Spleen (tissue), 13 donors: ENCODE measurements at places on chromosomes 7 and 10. TPM values are rescaled to one million over a fixed set of nuclear protein-coding genes. Genes with fewer than 3 reads are reported as not detected.

DNA sequence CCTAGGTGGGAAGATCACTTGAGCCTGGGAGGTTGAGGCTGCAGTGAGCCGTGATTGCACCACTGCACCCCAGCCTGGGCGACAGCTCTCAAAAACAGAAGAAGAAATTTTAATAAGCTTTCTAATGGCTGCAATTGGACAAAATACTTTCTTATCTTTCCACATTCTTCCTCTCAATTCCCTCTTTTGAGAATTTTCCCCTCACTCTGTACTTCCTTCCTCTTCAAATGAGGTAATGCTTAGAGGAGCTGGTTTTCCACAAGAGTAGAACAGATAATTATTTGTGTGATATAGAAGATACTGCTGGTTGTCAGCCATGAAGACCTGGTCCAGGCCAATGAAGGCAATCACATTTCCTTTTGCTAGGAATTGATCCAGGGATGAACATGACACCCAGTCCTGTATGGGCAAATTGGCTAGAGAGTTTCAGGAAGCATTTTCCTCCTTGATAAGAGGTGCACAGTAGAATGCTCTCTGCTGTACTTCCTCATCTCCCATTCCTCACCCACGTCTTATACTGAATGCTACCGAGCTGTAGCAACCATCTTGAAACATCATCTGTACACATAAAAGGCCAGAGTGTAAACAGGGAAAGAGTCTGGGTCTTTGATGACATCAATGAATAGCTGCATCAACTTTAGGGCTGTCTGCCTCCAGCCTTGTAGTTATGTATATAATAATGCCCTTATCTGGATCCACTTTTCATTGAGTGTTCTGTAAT lies 103.9 kb downstream of the CDK6 start:
- H3K4me3 ChIP-seq, result no peak overlapping the region
- H3K27ac ChIP-seq, result no peak overlapping the region
- H3K36me3 ChIP-seq, result no peaks in the 10 kb centered on the region
- DNase-seq, result no peak
- no peaks in the 10 kb centered on the region for H3K27me3 ChIP-seq
- peaks cover 28% of the 10 kb centered on the region for H3K4me1 ChIP-seq

LMBR1 gene
- 73.8 TPM for total RNA-seq

GRCh38 chr7:150897502-150898474 lies 45.5 kb downstream of the AOC1 start:
- H3K4me3 ChIP-seq, result no peak overlapping the region

GRCh38 chr10:35908451-35908850 lies 266.4 kb upstream of the FZD8 start:
- no peak overlapping the region for H3K4me3 ChIP-seq
- no peaks in the 10 kb centered on the region for H3K27me3 ChIP-seq
- H3K36me3 ChIP-seq, result no peaks in the 10 kb centered on the region

CARD11 gene
- 55.6 TPM for total RNA-seq

CRHR2 gene
- total RNA-seq, result not detected

SCIN gene
- total RNA-seq, result 1.4 TPM

- no peaks in the 10 kb centered on the region for H3K27me3 ChIP-seq
- H3K4me1 ChIP-seq, result no peaks in the 10 kb centered on the region
- H3K36me3 ChIP-seq, result no peaks in the 10 kb centered on the region
- H3K4me3 ChIP-seq, result no peak overlapping the region
- no peak overlapping the region for H3K27ac ChIP-seq
- no peak for DNase-seq
These were observed 75.0 kb upstream of the JCAD start for GRCh38 chr10:30134171-30134945.

DNA sequence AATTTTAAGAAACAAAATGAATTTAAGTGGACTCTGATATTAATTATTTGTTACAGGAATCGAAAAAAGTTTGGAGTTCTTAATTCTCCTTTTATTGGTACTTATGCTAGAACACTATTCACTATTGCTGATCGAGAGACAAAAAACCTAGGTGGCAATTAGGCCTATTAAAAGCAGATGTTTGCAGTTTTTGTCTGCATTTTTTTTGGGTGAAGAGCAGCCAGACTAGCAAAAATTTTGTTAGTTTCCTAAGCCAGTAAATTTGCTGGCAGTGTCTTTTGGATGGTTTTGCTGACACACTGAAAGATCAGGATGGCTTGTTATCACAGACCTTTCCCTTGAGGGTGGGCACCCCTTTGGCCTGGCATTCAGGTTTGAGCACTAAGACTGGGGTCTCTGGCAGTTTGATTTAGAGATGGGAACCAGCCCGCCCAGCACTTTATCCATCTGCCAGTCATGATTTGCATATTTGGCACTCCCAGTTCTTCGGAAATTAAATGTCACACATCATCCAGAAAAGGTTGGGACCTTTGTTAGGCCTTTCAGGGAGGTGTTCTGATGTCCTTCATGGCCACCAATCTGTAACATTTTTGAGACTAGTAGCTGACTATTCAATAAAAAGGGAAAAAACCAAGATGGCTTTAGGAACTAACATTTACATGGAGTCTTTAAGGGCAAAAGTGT lies 57.3 kb downstream of the INPP5F start:
- H3K4me3 ChIP-seq, result no peak overlapping the region
- peaks cover 22% of the 10 kb centered on the region for H3K4me1 ChIP-seq
- DNase-seq, result no peak
- no peaks in the 10 kb centered on the region for H3K27me3 ChIP-seq
- no peaks in the 10 kb centered on the region for H3K36me3 ChIP-seq

RBAK gene
- total RNA-seq, result 14.0 TPM

SPDYE16 gene
- total RNA-seq, result not detected

DNA sequence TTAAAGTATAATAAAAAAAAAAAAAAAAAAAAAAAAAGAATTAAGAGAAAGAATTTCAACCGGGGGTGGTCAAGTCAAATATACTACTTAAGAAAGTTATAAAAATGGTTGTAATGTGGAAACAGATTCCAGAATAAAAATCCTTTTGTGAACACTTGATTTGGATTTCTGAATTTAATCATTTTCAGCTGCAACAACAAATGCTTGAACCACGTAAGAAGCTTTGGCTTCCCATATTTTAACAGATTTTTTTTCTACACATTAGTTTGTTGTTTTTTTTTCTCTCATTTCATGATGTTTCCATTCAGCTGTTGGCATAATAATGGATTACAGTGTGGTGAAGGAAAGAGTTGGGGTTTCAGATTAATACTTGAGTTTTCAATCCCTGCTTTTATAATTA lies 137.3 kb upstream of the AGR3 start:
- no peak for DNase-seq
- H3K36me3 ChIP-seq, result no peaks in the 10 kb centered on the region
- no peak overlapping the region for H3K4me3 ChIP-seq
- no peak overlapping the region for H3K27ac ChIP-seq
- no peaks in the 10 kb centered on the region for H3K4me1 ChIP-seq

GRCh38 chr10:89085153-89085552 lies 94.6 kb downstream of the FAS start:
- H3K4me1 ChIP-seq, result peaks cover 8% of the 10 kb centered on the region
- H3K4me3 ChIP-seq, result no peak overlapping the region
- no peak for DNase-seq

- DNase-seq, result no peak
- no peaks in the 10 kb centered on the region for H3K36me3 ChIP-seq
- no peak overlapping the region for H3K27ac ChIP-seq
- H3K4me1 ChIP-seq, result no peaks in the 10 kb centered on the region
- no peaks in the 10 kb centered on the region for H3K27me3 ChIP-seq
These were observed 67.0 kb downstream of the FGFR2 start for GRCh38 chr10:121531076-121531829.

GRCh38 chr10:4514445-4515108 lies 311.4 kb upstream of the AKR1E2 start:
- no peaks in the 10 kb centered on the region for H3K27me3 ChIP-seq
- H3K4me1 ChIP-seq, result peaks cover 21% of the 10 kb centered on the region
- no peaks in the 10 kb centered on the region for H3K36me3 ChIP-seq
- no peak for DNase-seq

GRCh38 chr10:124042656-124043309 lies 50.6 kb downstream of the CHST15 start:
- H3K4me3 ChIP-seq, result no peak overlapping the region
- no peaks in the 10 kb centered on the region for H3K27me3 ChIP-seq
- H3K27ac ChIP-seq, result peak overlapping the region; percentile 29
- peaks cover 53% of the 10 kb centered on the region for H3K36me3 ChIP-seq
- peak; percentile 58 for DNase-seq
- H3K4me1 ChIP-seq, result peaks cover 56% of the 10 kb centered on the region

DNA sequence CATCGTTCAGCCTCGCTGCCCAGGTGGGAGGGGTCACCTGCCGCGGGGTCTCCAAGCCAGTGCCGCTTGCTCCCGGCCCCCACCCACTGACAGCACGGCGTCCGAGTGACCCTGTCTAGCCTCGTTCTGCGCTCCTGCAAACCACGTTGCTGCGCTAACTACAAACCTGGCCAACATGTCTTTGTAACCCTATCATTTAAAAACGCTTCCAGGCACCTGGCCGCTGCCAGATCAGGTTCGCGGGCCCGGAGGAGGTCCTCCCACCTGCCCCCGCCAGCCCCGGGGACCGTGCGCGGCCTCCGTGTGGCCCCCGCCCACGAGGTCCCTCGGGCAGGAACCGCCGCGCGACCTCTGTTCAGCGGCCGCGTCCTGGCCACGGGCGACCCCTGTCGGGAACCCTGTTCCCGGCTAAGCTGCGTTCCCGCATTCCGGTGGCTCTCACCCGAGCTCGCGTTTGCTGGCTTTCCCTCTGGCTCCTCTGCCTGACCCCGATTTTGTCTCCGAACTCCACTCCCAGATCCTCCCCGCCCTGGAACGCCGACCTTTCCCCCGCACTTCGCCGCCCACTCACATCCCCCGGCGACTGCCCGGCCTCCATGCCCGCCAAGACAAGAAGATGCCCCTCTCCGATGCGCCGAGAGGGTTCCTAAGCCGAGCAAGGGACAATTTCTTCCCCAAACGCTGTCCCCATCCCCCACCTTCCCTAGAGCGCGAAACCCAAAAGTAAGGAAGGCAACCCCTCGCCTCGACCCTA lies 2.4 kb downstream of the SFMBT2 start:
- H3K27ac ChIP-seq, result peak overlapping the region; percentile 86
- peaks cover 18% of the 10 kb centered on the region for H3K4me1 ChIP-seq
- peak overlapping the region; percentile 77 for H3K4me3 ChIP-seq
- no peaks in the 10 kb centered on the region for H3K36me3 ChIP-seq
- peaks cover 25% of the 10 kb centered on the region for H3K27me3 ChIP-seq

SPDYE6 gene
- total RNA-seq, result not detected

GRCh38 chr7:53541475-53541874 lies 506.0 kb downstream of the POM121L12 start:
- DNase-seq, result no peak
- H3K36me3 ChIP-seq, result no peaks in the 10 kb centered on the region
- H3K27ac ChIP-seq, result no peak overlapping the region
- no peaks in the 10 kb centered on the region for H3K4me1 ChIP-seq
- no peaks in the 10 kb centered on the region for H3K27me3 ChIP-seq
- no peak overlapping the region for H3K4me3 ChIP-seq

SLIT1 gene
- total RNA-seq, result 0.64 TPM

EVX1 gene
- not detected for total RNA-seq

LIPF gene
- total RNA-seq, result not detected

GRCh38 chr7:47945261-47946015 lies 2.8 kb downstream of the PKD1L1 start:
- H3K4me3 ChIP-seq, result no peak overlapping the region
- no peak overlapping the region for H3K27ac ChIP-seq
- peaks cover 12% of the 10 kb centered on the region for H3K4me1 ChIP-seq
- peak; percentile 89 for DNase-seq
- H3K36me3 ChIP-seq, result no peaks in the 10 kb centered on the region

DNA sequence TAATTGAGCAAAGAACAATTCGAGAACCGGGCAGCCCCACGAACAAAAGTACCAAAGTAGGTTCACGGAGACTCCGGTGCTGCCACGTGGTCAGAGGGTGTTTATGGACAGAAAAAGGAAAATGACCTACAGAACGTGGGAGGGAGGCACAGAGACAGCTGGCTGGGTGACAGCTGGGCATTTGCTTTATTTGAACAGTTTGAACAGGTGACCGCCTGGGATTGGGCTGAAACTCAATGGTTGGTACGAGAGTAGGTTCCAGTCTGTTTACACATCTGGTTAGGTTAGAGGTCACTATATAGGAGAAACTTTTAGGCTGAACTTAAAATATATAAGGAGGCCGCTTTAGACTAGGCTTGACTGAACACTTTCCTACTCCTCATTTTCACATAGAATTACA lies 50.6 kb upstream of the CELF2 start:
- DNase-seq, result no peak
- H3K27me3 ChIP-seq, result no peaks in the 10 kb centered on the region
- H3K27ac ChIP-seq, result no peak overlapping the region
- no peaks in the 10 kb centered on the region for H3K4me1 ChIP-seq
- no peaks in the 10 kb centered on the region for H3K36me3 ChIP-seq
- H3K4me3 ChIP-seq, result no peak overlapping the region

HTR5A gene
- not detected for total RNA-seq

SMO gene
- 4.7 TPM for total RNA-seq

DNA sequence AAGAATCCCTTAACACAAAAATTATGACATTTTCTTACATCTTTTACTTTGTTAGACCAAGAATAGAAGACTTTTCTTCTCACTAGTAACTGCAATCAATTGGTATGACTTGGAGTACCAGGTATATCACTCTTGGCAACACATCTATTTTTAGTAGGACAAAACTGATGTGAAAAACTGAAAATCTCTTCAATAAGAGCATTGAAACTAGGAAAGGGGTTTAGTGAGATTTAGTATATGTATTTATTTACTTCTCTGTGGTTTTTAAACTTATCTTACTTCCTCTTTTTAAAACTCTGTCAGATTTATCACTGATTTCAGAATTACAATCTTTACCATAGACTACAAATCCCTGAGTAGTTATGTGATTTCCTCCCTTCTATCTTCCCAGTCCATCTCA lies 366.2 kb downstream of the PCDH15 start:
- H3K36me3 ChIP-seq, result no peaks in the 10 kb centered on the region

TMEM196 gene
- not detected for total RNA-seq

DNA sequence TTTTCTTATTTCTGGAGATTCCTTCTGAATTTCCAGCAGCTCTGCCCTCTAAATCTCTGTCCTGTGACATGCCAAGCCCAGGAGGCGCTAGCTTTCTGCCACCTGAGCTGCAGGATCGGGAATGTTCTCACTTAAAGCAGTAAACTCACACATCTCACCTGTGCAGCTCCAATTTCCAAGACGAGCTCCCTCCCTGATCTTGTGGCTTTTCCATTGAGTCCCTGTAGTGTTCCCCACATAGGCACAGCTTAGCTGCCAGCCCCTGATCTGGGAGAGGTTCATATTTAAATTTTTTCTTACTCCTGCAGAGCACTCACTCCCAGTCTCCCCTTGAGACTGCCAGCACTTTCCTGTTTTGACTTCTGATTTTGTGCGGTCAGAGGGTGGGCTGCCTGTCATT lies 479.3 kb downstream of the GLRX3 start:
- DNase-seq, result no peak
- H3K27me3 ChIP-seq, result no peaks in the 10 kb centered on the region
- H3K27ac ChIP-seq, result no peak overlapping the region
- no peaks in the 10 kb centered on the region for H3K36me3 ChIP-seq

TAS2R5 gene
- total RNA-seq, result 4.1 TPM

- no peak overlapping the region for H3K4me3 ChIP-seq
- peaks cover 7% of the 10 kb centered on the region for H3K4me1 ChIP-seq
- H3K27me3 ChIP-seq, result no peaks in the 10 kb centered on the region
- no peaks in the 10 kb centered on the region for H3K36me3 ChIP-seq
- H3K27ac ChIP-seq, result peak overlapping the region; percentile 60
These were observed 31.2 kb downstream of the PRTFDC1 start for GRCh38 chr10:24920907-24921881.

GRCh38 chr7:137434946-137435345 lies 91.4 kb upstream of the PTN start:
- no peaks in the 10 kb centered on the region for H3K27me3 ChIP-seq
- no peaks in the 10 kb centered on the region for H3K36me3 ChIP-seq
- no peak overlapping the region for H3K27ac ChIP-seq
- DNase-seq, result no peak
- H3K4me1 ChIP-seq, result no peaks in the 10 kb centered on the region

PRLHR gene
- total RNA-seq, result not detected

GRCh38 chr7:81162234-81162633 lies 243.4 kb upstream of the SEMA3C start:
- no peaks in the 10 kb centered on the region for H3K36me3 ChIP-seq
- no peak overlapping the region for H3K4me3 ChIP-seq
- no peaks in the 10 kb centered on the region for H3K4me1 ChIP-seq

IL2RA gene
- 78.7 TPM for total RNA-seq
